ENCODE measurements at places on chromosomes 1 and 21. TPM values are rescaled to one million over a fixed set of nuclear protein-coding genes. Genes with fewer than 3 reads are reported as not detected.

The PRKACB gene
- total RNA-seq: 29.1 TPM

The VASH2 gene
- total RNA-seq: 129 TPM

DNA sequence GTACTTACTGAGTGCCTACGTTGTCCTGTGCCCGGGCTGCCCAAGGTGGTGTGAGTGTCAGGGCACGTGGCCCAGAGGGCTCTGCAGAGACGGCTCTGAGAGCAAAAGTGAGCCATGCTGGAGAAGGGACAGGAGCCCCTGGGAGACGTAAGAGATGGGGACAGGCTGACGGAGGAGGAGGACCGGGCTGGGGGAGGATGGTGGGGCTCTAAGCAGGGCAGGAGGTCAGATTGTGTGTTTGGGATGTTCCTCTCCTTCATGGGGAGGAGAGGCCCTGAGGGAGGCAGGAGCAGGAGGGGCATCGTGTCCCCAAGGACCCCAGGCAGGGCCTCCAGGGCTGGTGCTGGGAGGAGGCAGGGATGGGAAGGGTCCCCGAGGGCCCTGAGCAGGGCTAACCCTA, 158.9 kb downstream of the PCBP3 start:
- DNase-seq: no peak

- no peak for DNase-seq
Observed at GRCh38 chr1:14350197-14350596, 248.3 kb upstream of the KAZN start.

DNA sequence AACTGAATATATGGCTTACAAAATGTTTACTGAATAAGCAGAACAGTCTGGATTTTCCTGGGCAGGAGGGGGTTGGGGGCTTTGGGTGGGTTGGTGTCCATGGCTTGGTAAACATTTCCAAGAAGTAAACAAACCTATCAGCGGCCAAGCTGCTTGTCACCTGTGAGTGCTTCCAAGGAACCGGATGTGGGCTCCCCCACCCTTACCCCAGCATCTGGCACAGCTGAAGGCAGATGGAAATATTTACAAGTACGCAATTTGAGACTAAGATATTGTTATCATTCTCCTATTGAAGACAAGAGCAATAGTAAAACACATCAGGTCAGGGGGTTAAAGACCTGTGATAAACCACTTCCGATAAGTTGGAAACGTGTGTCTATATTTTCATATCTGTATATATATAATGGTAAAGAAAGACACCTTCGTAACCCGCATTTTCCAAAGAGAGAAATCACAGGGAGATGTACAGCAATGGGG, at the start of gene CLCA1:
Gene CLCA1 (plus strand): TSS at position 427 of the 477 bp plus-strand sequence. CDS start 45 bp downstream, at position 472.
- DNase-seq: no peak

DNA sequence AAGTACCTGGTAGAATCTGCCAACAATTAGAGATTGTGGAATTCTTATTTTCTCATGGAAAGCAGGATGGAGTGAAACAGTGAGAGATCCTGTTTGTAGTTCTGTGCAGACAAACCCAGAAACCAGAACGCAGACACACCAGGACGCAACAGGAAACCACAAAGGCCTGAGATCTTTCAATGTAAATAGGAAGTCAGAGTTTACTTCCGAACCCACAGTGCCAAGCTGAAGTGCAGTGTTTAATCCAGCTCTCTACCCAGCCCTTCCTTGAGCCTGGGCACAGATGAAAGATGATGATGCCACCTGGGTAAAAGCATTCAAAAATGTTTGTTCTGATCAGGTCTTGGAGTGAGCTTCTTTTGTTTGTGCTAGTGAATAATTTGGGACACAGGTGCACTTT, 244.2 kb upstream of the HOOK1 start:
- no peak for DNase-seq

DNA sequence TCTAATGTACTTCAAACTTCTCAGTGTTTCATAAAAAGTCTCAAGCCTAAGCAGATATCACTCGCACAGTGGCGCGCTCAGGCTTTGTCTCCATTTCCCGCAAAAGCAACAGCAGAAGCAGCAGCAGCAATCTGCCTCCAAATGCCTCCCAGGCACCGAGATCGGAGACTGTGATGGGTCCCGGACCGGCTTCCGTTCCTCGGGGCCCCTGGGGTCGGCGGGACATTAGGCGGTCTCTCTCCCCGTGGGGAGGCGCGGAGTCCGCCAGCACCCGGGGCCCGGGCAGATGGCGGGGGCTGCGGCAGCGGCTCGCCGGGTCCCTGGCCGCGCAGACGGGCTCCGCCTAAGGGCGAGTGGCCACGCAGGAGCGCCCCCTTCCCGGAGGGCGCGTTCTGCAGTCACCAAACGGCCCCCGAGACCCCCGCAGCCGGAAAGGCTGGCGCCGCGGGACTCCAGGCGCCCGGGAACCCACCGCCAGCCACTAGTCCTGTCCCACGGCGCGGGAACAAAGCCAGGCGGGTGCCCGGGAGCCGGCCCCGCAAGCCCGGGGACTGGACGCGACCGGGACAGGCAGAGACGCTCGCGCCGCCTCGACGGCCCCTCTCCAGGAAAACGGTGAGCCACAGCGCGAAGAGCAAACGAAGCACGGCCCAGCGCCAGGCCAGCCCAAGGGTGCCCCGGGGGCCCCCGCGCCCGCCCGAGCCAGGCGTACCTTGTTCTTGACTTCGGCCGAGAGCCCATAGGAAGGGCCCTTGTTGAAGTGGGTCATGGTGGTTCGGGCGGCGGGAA, 590 bp downstream of the CNN3 start:
- DNase-seq: peak; percentile 64

- peak; percentile 22 for DNase-seq
Observed at GRCh38 chr1:171220081-171220420, 28.2 kb upstream of the FMO1 start.

DNA sequence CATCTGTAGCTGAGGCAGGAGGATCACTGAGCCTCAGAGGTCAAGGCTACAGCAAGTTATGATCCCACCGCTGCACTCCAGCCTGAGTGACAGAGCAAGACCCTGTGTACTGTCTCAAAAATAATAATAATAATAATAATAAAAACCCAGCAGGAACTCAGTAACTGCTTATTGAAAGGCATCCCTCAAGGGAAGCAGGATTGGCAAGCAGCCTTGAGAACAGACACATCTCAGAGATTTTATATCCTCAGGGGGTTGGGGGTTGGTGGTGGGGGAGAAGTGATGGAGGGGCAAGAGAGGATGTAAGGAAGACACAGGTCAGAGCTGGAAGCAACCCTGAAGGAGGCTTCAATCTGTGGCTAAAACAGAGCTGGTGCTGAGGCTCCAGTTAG, 29.6 kb downstream of the GNB1 start:
- DNase-seq: no peak

DNA sequence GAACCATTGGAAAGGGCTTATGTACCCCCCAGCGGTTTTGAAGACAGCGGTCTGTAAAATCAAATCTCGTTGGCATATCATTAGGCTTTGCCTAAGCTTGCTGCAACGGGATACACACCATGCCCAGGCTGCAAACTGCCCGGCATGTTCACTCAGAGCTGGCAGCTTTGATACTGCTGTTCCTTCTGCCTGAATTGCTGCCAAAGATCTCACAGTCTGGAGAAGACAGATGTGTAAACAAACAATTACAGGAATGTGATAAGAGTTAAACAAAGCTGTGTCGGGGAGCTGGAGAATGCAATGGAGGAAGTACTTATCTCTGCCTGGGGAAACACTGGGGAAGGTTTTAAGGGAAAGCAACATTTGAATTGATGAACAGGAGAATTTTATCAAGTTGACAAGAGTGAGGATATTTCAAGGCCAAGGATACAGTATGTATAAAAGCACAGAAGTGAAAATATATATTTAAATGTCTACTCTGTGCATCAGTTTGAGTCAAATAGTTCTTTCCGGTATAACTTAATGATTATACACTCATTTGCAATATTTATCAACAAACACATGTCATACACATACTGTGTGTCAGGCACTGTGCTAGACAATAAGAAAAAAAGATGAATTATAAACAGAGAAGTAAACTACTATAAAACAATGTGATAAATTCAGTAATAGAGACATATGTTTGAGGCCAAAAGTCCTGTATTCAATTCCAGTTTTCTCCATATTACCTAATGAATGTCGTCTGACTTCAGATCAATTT, 29.9 kb downstream of the CHML start:
- peak; percentile 13 for DNase-seq

DNA sequence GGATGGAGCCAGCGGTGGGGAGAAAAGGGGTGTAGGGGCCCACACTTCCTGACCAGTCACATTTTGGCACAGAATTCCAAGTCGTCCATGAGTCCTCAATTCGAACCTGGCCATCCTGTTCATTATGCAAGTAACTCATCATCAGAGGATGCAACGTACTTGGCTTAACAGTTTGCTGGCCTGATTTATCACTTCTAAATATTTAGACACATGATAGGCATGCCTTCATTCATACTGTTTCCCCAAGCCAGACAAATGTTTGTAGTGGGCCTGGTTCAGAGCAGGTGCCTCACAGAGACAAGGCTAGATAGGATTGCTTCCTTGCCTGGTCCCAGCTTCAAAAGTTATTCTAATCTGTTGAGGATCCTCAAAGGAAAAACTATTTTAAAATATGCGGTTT, 66.7 kb downstream of the WLS start:
- no peak for DNase-seq

DNA sequence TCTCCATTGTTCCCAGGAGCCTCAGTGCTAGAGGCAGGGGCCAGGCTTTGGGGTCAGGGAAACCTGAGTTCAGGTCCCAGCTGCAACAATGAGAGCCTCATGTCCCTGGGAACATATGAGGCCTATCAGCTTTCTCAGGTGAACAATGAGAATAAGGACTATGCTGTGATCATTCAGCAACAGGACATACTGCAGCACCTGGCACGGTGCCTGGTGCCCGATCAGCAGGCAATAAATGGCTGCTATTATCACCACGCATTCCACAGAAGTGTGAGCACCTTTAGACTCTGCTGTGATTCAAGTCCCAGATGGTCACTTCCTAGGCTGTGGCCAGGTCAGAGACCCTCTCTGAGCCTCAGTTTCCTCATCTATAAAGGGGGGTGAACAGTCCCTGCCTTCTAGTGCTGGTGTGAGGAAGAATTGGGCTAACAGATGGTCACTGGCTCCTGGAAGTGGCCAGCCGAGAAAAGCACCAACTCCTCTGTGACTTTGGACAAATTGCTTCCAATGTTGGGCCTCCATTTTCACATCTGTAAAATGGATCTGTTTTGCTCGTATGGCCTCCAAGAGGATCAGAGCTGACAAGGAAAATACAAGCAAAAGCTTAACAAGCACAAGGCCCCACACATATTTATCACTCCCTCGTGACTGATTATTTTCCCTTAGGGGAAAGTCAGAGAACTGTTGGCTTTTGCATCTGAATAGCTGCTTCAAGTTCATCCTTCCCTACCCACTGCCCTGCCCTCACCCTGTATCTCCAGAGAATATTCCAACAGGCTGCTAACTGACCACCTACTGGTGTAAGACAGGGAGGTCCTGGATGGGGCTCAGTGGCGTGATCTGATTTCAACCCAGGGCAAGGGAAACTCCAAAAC, 1.1 kb downstream of the SLC5A9 start:
- DNase-seq: no peak

DNA sequence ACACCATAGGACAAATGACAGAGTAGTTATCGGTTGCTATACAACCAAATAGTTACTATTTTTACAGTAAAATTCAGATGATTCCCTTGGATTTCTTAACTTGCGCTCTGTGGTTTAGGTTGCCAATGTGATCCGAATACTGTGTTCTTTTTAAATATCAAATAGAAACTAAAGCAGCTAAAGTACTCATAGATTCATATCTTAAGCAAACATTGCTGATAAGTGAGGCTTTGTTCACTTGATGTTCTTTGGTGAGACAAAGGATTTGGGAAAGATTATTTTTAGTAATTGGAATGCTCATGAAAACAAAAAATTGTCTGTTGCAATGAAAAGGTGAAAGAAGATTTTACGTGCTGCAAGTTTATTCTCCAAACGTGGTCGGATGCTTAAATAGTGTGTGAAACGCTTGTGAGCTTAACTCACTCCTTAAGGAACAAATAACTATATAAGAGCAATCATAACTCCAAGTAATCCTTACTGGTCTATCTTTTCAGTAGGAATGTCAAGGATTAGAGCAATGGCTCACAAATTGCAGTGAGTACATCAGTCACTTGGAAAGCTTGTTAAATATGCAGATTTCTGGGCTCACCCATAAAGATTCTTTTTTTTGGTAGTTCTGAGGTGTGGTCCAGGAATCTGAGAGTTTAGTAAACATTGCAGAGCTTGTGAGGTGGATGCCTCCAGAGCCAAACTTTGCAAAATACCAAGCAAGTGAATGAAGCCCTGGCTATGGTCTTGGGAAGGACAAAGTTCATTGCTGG, 31.8 kb upstream of the PDC start:
- DNase-seq: no peak

- no peak for DNase-seq
Observed at GRCh38 chr1:228097333-228098081, 5.6 kb downstream of the C1orf35 start.

GRCh38 chr1:2814511-2815075, 13.1 kb upstream of the TTC34 start:
- DNase-seq: no peak

GRCh38 chr1:157639800-157640199, 41.9 kb upstream of the FCRL4 start:
- no peak for DNase-seq

DNA sequence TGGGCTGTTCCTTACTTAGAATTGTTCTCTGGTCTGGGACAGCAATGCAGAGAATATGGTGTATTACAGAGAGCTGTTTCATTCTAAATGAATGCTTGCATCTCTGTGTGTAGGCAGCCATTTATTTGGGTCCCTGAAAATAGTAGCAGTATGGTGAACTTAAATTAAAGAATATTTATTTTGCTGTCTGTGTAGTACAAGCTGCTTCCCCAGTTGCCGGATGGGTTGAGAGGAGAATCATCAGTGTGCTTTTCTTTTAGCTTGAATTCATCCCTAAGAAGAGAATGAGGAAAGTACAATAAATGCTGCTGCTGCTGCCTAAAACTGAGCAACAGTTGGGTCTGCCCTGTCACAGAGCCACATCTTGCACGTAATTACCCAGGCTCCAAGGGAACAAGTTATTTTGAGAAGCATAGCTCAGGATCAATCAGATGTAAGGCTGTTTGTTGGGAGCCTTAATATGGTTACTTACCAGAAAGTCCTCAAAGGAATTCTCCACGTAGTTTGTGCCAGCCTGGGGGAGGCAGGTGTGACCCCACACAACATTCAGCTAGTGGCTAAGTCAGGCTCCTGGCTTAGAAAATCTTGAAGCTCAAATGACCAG, 16.6 kb downstream of the ACTN2 start:
- no peak for DNase-seq

DNA sequence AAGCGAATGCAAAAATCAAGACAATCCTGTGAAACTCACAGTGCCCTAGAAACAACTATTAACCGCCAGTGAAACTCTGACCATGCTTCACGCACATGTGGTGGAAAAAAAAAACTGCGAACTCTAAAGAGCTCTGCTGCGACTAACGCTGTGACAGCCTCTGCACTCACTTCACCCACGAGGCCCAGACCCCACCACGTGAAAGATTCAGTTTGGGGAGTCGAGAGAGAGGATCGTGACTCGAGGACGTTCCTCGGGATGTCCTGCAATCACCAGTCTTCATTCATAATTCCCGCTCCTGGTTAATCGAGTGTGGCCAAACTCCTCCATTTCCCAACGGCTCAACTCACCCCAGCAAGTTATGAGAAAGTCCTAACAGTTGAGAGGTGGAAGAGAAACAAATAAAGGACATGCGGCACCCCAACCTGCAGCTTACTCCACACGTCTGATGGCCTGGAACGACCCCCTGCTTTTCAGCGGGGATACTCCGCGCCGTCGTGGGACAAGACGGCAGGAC, 1.1 kb downstream of the SERBP1 start:
- peak; percentile 28 for DNase-seq

GRCh38 chr1:27973771-27974416, 14.1 kb downstream of the XKR8 start:
- peak; percentile 26 for DNase-seq

- DNase-seq: no peak
Observed at GRCh38 chr1:210787800-210788199, 346.1 kb downstream of the KCNH1 start.

GRCh38 chr1:108064255-108064654, 99.3 kb upstream of the VAV3 start:
- no peak for DNase-seq
